ENCODE measurements at places on chromosomes 4 and X.
A peak's percentile ranks its signal among the peaks of the same experiment; 100 is the strongest.

- no peak for DNase-seq
Measured at GRCh38 chr4:76930685-76931084, 18.9 kb upstream of the SEPTIN11 start.

- no peak for DNase-seq
Measured at GRCh38 chr4:108117418-108118182, 51.1 kb downstream of the LEF1 start.

DNA sequence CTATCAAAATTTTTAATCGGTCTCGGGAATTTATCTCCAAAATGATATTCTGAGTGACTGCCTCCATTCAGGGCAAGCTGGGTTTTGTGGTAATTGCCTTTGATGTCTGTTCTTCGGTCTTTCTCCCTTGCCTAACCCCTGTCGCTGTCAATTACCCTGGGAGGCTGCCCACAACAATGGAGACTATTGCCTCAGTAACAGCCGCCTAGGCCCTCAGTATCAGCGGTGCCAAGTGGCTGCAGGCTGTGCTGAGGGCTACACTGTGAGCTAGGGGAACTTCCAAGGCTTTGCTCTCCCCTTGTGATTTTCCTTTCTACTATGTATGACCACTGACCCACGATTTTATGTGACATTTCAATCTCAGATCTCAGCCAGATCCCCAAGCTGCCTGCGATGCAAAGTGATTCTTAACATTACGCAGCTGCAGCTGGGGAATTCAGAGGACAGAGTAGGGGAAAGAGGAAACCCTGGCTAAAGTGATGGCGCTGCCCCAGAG is 36.3 kb upstream of the REST start:
- peak; percentile 13 for DNase-seq

DNA sequence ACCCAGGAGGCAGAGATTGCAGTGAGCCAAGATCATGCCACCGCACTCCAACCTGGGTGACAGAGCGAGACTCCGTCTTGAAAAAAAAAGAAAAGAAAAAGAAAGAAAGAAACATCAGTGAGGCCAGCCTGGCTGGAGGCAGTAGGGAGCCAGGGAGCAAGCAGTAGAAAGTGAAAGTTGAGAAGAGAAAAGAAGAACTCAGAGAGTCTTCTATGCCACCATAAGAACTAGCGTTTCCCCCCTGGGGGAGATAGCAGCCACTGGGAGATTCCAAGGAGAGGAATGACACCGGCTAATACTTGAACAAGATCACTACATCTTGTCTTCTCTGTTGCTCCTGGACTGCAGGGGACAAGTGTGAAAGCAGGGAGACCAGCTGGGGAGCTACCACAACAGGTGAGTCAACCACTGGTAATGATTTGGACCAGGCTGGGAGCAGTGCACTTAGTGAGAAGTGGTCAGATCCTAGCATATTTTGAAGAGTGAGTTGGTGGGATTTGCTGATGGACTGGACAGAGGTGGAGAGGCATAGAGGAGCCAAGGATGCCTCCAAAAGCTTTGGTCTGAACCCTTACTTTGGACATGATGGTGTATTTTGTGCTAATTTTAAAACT is 33.4 kb downstream of the SLC2A9 start:
- DNase-seq = no peak

- DNase-seq = no peak
Measured at GRCh38 chrX:41621222-41621723, 67.5 kb upstream of the GPR34 start.

GRCh38 chr4:80361329-80361900 is 25.9 kb downstream of the CFAP299 start:
- peak; percentile 1 for DNase-seq

GRCh38 chr4:2771264-2771663 is 15.1 kb upstream of the TNIP2 start:
- no peak for DNase-seq

DNA sequence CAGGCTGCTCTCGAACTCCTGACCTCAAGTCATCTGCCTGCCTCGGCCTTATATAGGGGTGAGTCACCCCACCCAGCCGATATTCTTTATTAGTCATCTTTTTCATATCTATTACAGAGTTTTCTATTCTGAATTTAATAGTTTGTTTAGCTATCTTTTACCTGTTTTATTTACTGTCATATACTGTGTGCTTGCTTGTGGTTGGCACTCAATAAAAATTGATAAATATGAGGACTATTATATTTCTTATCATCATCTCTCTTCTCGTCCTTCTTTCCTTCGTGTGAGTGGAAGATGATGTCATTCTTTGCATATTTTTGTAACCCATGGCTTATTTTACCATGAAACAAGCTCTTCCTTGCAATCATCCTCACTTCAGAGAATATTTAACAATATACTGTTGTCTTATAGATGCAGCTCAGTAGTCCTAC is 265.5 kb downstream of the ARHGAP24 start:
- no peak for DNase-seq

DNA sequence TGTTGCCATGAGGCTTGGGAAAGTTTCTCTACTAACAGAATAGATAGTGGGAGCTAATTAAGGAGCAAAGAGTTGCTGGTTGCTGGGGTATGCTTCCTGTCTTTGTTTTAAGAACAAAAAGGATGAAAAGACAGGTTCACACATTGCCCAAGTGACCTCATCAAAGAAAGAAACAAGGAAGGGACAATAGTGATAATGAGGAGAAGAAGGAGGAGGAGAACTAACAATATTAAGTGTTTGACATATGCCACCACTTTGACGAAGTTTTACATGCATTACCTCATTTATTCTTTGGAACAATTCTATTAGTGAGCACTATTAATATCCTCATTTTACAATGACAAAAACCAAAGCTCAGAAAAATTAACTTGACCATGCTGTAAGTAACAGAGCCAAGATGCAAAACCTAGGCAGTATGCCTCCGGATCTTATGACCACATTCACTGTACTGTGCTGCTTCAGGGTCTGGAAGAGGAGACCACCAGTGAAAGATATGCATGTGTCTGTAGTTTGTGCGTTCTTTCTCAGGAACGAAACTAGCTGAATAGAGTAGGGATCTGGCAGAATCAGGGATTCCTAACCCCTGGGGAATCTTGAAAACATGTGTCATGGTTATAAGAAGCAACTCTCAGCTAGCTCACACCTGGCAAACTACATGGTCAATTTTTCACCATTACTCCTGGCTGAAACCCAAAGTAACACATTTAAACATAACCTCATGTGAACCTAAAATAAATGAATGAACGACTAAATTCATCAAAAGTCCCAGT is 83.8 kb downstream of the MOSPD2 start:
- DNase-seq = no peak

- DNase-seq = no peak
Measured at GRCh38 chrX:101362116-101362515, 13.6 kb upstream of the TIMM8A start.

DNA sequence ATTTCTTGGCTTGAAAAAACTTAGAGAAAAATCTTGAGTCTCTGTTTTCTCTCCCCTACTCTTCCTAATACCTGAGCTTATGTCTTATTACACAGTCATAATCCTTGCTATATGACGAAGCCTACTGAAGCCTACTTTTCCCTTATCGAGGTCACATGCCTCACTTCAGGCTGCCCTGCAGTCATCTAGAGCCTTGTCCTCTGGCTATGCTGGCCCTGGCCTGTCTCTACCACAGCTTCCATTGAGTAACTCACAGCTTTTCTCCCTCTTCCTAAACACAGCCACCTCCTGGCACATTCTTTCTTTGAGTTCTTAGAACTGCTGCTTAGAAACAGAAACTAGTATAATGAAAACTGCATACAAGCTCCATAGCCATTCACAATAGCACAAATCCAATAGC is 1698.3 kb downstream of the STIM2 start:
- no peak for DNase-seq

DNA sequence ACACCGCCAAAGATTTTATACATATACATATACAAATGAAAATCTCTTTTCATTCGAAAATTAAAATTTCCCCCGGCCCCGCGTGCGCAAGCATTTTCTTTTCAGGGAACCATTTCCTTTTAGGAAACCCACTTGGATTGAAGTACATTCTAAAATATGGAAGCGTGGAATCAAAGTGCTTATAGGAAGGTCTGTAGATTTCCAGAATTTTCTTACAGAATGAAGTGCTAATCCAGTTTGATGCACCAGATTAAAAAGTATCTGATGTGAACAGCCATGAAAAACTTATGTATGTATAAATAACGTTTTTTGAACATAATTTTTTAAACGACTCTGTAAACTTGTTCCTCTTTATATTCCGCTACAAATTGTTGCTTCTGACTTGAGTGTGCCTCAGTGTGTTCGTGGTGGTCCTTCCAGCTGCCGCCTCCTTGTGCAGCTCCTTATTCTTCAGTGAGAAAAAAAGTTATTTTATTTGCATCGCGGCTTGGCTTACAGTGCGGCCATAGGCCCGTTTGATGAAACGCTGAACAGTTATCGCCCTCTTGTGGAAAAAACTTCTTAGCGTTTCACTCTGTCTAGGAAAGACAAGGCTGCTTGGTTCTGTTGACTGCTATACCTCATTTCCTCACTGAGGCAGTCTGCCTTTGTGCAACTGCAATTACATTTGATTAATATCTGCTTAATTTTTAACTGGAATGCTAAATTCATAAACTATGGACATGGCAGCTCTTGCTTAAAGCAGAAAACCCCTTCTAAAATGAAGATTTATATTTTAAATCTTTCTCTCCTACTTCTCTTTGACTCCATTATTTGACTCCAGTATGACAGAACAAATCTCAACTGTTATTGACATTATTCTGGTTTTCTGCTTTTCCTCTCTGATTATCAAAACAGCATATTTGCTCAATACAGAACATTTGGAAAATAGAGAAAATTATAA is 4.7 kb upstream of the NKX6-1 start:
- DNase-seq = peak; percentile 57

DNA sequence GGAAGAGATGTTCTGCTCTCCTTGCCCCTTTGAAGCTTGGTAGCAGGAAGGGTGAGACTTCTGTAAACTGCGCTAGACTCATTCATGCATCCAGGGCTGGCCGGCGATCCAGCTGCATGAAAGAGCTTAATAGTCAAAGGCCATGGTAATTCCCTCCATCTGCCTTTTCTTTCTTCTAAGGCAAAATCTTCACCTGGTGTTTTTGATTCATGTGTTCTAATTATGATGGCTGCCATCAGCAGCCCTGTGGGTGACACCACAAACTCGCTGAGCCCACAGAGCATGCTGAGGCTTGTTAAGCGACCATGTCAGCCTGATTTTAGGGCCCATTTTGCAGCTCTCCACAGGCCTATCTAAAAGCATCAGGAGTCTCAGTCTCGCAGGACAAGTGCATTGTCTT is 450.1 kb upstream of the TENM3 start:
- DNase-seq = peak; percentile 87

DNA sequence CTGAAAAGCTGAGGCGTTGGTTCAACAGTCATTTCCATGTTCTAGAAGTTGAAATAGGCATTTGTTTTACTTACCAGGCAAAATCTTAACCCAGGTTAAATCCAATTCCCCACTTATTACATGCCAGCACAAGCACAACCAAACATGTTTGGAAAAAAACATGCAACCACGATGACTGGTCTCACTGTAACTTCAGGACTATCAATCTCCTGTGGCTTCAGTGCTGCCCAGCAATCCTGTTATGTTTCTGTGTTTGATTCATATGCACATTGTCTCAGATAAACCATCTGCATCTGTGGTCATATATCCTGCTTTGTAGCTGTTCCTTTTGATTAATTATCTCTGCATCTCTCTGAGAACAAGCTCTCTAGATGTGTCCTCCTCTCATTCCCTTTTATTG is 28.3 kb downstream of the PRDM8 start:
- DNase-seq = no peak

- DNase-seq = no peak
Measured at GRCh38 chr4:87031920-87032319, 97.1 kb downstream of the AFF1 start.

DNA sequence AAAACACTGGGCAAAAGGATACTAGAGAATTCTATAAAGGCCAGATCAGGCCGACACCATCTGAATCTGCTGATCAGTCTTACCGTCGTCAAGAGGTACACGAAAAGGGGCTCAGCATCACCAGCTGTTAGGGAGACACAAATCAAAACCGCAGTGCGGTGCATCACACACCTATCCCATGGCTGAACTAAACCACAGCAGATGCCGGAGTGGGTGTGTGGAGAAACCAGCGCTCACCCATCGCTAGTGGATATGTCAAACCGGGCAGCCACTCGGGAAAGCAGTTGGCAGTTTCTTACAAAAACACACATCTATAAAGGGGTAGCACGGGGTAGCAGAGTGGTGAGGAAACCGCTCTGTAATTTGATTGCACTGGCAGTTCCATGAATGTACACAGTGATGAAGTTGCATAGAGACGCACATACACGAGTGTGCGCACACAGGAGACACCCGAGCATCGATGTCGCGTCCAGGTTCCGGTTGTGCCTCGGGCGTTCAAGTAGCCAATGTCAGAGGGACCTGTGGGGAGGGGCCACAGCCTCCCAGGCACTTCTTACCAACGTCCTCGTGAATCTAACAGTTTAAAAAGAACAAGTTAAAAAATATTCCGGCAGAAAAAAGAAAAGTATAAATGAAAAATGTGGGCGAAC is 23.1 kb upstream of the CCNQ start:
- DNase-seq = no peak

- DNase-seq = no peak
Measured at GRCh38 chr4:24067367-24068193, 177.7 kb upstream of the PPARGC1A start.

DNA sequence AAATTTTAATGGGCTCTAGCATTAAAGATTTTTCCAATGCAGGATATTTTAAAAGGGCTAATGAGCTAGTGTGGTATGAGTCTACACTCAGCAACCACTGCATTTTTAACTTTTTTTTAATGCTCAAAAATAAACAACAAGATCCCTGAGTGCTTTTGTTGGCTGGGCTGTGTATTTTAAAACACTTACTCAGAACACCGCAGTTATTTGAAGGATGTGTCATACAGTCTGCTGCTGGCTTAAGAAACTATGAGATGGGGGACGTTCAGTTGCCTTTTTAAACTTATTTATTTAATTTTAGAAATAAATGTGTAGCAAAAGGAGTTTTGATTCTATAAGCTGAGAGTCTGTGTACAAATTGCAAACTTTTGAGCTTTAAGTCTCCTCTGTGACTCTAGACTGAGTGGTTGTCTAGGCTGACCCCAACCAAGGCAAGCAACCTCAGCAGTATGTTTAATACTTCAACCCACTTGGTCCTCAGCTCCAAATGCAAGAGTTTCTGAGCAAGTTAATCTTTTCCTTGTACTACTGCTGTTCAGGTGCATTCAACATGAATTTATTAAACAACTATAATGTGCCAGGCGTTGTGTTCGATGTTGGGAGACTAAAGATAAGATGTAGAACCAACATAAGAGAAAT is 278.6 kb upstream of the DIPK2B start:
- no peak for DNase-seq

- no peak for DNase-seq
Measured at GRCh38 chr4:183448436-183448835, 4.0 kb downstream of the CDKN2AIP start.

DNA sequence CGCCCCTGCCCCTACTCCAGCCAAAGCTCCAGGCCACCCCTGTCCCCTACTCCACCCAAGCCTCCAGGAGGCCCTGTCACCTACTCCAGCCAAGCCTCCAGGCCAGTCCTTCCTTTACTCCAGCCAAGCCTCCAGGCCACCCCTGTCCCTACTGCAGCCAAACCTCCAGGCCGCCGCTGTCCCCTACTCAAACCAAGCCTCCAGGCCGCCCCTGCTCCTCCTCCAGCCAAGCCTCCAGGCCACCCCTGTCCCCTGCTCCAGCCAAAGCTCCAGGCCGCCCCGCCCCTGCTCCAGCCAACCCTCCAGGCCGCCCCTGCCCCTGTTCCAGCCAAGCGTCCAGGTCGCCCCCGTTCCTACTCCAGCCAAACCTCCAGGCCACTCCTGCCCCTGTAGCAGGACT is 5.1 kb upstream of the ASMT start:
- DNase-seq = no peak
